Activated B cell treated with CpG ODN at 0.5 μM for 24 hours (primary cell): ENCODE measurements at places on chromosomes 3 and 15. TPM values are rescaled to one million over a fixed set of nuclear protein-coding genes. Genes with fewer than 3 reads are reported as not detected.
A peak's percentile ranks its signal among the peaks of the same experiment; 100 is the strongest.

Gene NR2E3
- not detected in 2 replicates for total RNA-seq

- DNase-seq = peak; percentile 61
Observed at GRCh38 chr15:74783072-74783807, 1.4 kb downstream of the CSK start.

DNA sequence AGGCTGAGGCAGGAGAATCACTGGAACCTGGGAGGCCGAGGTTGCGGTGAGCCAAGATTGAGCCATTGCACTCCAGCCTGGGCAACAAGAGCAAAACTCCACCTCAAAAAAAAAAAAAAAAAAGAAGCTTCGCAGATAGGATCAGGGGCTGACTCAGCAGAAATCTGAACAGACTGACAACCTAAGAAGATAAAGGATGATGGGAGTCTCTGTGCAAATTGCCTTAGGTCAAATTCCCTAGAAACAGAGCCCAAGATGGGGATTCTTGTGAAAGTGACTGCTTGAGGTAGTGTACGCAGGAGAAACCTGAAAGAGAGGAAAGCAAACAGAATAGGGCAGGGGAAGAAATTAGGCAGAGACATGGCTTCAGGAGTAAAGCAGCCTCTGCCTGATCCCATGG, 160.8 kb upstream of the LRIG1 start:
- DNase-seq = no peak

DNA sequence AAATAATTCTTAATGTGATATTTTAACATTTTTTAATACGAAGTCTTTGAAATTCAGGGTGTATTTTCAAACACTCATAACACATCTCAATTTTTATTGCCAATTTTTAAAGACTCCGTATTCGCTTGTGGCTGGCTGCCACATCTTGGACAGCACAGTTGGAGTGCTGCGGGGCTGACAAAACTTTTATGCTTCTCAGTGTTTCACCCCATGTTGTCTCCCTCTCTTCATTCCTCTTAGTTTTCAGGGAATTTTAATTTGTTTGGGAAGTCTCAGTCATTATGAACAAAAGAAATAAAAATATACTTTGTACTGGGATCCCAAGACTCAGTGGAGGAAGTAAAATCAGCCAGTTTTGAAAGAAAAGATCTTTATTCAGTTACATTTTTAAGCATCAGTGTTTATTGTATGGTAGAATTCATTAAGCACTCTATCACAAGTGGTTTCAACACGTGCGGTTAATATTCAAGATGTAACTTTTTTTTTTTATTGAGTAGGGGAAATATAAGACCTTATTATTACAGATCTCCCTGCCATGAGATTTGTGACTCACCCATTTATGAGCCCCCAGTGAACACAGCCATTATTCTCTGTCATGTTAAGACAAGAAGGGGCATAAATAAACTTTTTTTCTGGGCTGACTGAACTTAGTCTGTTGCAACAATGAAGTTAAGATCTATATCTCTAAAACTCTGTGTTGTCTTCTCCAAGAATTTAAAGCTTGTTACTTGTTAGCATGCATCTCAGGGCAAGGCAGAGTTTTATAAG, 26.8 kb downstream of the KAT2B start:
- DNase-seq = no peak

GRCh38 chr3:41848753-41849574, 112.9 kb downstream of the ULK4 start:
- DNase-seq = no peak

Gene LRRC3B
- total RNA-seq = not detected in 2 replicates

- no peak for DNase-seq
Observed at GRCh38 chr3:126077754-126078153, 6.2 kb downstream of the SLC41A3 start.

DNA sequence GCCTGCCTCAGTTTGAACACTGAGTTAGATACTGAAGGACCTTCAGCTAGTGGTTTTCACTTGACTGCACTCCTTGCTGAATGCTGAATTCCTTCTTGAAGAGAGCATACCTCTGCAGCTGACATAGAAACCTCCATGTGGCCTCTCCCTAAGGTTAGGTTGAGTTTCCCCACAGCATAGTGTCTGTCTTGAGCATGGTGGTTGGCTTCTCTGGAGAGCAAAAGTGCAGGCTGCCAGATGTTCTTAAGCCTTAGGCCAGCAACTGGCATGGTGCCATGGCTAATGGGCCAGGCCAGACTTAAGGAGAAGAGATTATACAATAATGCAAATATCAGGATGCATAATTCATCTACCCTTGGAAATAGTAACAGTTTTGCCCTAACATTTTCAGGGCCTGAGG, 545.6 kb upstream of the ZNF385D start:
- DNase-seq = no peak

- DNase-seq = no peak
Observed at GRCh38 chr3:161890147-161890625, 393.6 kb downstream of the OTOL1 start.

DNA sequence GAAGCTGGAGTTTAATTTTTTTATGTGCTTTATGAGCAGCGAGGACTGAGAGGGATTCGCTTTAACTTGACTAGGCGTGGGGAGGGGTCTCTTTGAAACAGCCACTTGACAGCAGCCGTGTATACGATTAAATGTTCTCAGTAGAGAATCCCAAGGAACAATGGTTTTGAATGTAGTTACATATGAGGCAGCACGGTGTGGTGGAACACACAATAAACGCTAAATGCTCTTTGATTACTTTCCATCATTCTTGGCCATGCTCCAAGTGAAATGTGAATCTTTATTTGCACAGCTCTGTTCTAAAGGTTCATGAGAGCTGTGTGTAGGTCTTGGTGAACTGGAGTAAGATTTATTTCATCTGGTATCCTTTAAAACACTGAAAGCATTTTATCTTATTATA, 251.4 kb upstream of the TGFBR2 start:
- no peak for DNase-seq

DNA sequence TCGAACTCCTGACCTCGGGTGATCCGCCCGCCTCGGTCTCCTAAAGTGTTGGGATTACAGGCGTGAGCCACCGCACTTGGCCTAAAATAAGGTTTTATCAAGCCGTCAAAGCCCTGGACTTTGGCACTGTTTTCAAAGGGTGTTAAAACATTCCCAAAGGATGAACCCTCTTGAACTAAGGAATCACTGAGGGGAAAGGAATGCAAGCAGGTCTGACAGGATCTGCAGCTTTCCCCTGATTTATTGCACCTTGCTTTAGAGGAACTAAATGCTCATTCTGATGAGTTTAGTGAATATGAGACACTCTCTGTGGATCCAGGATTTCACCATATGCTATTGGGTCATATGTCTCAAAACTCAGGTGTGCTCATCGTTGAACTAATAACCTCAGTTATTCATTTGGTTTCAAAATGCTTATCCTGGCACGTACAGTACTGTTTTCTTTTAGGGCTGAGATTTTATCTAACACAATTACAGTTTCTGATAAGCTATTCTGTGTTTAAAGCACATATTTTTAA, 63.0 kb upstream of the TSC22D2 start:
- DNase-seq = no peak

GRCh38 chr3:37147666-37148065, 26.7 kb downstream of the LRRFIP2 start:
- DNase-seq = no peak
